CD4-positive, alpha-beta T cell treated with Interleukin-4 for 4 hours (primary cell): ENCODE measurements at places on chromosomes 7 and 10.

- no peak for DNase-seq
Observed at GRCh38 chr10:49086889-49087288, 28.4 kb downstream of the VSTM4 start.

DNA sequence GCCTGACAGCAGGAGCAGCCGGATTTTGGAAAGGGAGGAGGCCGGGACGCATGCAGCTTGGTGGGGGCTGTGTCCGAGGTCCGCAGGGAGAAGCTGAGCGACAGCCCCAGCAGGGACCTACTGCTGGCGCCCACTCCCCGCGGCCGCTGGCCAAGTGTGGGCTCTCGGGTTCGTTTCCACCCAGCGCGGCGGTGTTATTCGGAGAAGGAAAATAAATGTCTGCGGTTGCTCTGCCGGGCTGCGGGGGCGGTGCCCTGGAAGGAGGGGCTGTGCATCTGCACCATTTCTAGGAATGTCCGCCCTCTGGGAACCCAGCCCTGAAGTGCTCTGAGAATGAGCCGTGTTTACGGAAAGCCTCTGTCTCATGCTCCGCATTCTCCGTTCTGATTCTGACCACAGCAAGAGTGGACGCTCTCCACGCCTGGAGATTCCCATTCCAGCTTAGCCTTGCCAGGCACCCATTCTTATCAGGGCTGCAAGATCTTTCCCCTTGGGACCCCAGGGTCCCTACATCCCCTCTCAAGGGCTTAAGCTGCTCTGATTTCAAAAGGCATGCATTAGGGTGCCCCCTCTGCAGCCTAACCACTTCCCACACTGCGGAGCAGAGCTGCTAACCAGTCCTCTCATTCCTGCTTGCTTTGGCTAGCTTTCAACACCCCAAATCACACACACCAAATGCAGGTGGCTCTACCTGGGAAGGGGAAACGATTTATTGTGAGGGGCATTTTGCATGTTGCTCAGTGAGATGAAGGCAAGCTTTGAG is 256.6 kb upstream of the GLI3 start:
- no peak for DNase-seq

DNA sequence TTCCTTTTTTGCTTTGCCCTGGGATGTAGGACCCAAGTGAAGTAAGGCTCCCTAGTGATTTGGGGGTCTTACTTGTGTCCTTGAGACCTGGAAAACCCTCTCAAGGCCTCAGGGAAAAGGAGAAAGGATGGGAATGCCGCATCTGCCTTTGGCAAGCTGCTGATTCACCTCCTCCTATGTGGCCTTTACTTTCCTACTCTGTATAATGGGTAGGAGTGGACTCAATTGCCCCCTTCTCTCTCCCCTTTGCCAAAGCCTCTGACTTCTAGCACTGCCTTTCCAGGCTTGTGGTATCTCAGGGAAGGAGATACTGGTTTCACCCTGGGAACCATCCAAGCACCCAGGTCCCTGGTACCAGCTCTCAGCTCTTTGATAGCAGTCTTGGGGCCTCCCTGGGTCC is 35.4 kb downstream of the UNC5B start:
- no peak for DNase-seq

- no peak for DNase-seq
Observed at GRCh38 chr10:20274571-20274970, 458.3 kb downstream of the PLXDC2 start.

DNA sequence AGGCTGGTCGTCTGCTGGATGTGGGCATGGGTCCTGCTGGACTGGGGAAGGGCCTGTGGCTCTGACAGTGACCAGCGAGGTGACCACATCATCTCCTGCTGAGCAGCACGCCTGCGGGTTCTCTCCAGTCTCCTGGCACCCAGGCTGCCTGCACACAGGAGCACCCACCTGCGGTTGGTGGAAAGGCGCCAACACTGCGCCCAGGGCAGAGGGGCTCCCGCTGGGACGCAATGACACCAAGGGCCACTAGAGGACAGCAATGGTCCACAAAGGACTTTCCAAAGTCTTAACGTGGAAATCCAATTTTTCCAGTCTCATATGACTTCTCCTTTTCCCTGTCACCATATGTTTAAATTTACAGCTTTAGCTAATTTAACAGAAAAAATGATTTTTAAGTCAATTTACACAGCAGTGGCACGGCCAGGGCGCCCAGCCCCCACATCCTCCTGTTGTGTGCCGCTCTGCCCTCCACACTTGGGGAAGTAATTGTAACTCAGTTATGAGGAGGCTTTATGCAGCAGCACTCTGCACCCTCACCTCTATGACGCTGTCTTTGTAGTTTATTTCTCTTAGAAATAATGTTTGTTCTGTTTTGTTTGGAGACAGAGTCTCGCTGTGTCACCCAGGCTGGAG is 38.1 kb downstream of the CFAP46 start:
- DNase-seq = peak; percentile 29

- DNase-seq = no peak
Observed at GRCh38 chr10:11431216-11431555, 180.3 kb downstream of the USP6NL start.

DNA sequence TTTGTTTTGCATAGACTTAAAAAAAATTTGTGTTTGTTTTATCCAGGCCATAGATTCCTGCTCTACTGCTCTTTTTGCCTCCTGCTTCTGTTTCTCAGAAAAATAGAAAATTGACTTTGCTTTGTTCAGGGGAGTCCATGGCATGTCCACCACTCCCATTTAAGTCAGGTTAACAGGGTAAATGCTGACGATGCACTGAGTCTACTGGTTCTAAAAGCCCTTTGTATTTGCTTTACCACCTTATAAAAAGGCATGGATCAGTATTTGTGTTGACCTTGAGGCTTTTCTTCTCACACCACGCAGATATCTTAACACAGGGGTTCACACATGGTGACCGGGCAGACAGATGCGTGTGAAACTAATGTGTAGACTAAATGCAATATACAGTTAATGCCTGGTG is 139.5 kb upstream of the RHEB start:
- no peak for DNase-seq
